ENCODE measurements at places on chromosomes 3 and 15.
A peak's percentile ranks its signal among the peaks of the same experiment; 100 is the strongest.

GRCh38 chr15:75229191-75230015, 27.7 kb downstream of the C15orf39 start:
- DNase-seq: no peak

DNA sequence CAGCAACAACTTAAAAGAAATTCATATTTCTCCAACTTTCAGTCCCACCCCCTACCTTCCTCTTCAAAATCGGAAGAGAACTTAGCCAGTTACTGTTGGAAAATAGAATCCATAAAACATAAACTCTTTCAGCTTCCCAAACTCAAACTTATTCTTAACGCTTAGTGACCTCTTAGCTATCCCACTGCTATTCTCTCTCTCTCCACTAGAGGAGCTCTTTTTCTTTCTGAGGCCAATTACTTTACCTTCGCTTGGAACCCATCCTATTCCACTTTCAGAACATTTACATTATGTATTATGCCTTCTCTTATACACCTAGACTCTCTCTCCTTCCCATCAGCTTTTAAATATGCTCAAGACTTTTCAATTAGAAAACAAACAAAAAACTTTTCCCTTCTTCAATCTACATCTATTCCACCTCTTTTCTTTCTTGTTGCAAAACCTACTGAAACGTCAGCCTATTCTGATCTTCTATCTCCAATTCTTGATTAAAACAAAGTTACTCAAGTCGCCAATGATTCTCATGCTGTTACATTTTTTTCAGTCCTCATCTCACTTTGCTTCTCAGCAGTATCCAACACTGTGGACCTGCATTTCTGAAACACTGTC, 13.4 kb upstream of the GHSR start:
- DNase-seq: peak; percentile 71

DNA sequence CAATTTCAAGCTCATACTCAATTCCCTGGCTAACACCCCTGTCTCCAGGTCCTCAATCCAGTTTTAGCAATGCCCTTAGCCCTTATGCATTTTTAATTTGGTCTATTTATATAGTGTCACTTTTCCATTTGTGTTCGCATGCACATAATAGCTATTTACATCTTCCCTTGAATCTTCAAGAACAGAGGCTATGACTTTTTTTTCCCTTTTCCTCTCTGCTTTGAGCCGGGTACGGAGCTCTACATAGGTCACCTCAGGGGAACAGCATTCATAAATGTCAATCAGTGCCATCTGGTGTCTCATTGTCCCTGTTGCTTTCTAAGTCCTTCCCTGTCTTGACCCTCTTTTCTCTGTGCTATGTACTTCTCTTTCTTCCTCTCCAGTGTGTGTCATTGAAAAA, 26.5 kb upstream of the ACTC1 start:
- no peak for DNase-seq

DNA sequence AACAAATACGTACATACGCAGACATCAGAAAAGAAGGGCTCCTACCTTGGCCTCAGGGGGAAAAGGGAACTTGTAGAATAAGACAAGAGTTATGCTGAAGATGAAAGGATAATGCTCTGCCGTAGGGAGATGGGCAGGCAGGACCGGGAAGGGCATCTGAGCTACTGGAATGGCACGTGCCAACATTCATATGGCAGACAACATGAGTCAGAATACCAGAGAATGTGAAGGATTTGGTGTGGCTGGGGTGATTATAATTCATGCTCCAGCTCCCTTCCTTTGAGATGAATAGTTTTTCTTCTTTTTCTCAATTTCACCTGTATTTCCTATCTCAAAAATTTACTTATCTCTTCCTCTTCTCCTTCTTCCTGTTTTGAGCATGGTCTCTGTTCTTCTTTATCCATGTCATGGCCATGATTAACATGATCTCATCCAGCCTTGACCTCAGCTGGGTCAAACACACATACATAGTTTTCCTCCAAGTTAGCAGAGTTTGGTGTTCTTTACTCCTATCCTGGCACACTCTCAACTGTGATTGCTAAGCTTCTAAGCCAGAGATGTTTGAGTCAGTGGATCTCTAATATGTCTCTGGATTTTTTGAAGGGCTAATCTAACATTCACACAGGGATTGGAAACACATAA, 507.0 kb downstream of the FOXP1 start:
- DNase-seq: no peak

DNA sequence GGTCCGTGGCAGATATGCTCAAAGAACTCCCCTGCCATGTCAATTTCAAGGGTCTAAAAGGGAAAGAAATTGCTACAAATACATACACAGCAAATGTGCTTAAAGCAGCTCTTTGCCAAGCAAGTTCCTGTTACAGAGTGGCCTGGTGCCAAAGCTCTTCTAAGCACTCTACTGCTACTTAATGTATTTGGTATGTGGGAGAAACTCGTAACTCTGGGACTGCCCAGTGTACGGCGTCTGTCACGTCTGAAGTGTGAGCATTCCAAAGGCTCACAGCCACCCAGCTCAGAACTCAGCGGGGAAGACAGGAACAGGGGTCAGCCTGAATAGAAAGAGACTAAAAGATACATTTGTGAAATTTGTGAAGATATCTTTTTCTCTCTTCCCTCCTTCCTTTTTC, 54.6 kb downstream of the RBMS3 start:
- DNase-seq: peak; percentile 45

DNA sequence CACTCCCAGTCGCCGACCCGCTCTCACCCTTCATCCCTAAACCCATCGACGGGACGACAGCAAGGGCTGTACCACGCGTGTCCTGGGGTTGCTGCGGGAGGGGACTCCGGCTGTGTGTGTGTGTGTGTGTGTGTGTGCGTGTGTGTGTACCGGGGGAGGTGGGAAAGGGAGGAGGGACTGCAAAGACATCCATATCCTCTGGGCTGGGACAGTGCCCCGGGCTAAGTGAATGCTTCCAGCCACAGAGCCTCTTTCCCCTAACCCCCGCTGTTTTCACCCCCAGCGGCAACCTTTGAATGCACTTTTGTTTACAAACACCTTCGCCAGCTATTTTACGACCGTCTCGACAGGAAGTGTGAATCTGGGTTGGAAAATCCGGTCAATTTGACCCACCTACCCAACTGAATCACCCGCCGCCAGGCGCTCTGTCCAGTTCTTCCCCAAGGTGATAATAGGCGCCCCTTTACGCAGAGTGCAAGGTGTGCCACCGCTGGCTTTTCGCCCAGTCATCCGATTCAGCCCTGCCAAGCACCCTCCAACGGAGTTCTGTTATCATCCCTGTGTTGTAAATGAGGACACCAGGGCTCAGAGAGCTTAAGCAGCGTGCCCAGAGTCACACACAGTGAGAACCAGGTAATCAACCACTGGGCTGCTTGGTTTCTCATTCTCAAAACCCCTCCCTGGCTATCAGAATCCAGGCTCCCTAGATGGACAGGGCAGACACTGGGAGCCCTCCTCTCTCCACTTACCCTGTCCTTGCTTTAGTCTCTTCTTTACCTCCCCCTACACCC, 739 bp upstream of the AMOTL2 start:
- peak; percentile 92 for DNase-seq

GRCh38 chr3:127775398-127776109, 46.8 kb downstream of the MGLL start:
- no peak for DNase-seq

- DNase-seq: no peak
Observed at GRCh38 chr15:83462953-83463433, 15.9 kb downstream of the SH3GL3 start.

DNA sequence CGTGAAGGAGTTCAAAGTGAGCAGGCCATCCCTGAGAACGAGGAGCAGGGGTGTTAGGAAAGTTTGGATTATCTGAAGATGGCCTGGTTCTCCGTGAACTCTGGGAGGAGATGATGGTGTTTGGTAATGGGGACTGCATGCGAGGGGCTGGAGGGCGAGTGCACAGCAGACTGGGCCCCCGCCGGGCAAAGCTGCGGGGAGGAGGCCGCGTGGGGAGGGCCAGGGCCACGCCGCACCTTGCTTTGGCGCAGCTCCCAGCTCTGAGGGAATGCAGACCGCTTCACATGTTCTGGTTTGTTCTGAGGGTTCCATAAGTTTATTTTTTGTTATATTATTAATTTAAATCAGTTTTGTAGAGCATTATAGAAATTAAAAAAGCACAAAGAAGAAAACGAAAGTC, 22.2 kb downstream of the SLC6A1 start:
- no peak for DNase-seq

GRCh38 chr3:105503191-105503593, 136.5 kb downstream of the ALCAM start:
- DNase-seq: no peak

- no peak for DNase-seq
Observed at GRCh38 chr3:146834917-146835316, 229.8 kb upstream of the PLSCR5 start.

- DNase-seq: peak; percentile 86
Observed at GRCh38 chr15:62482785-62483429, 317.8 kb upstream of the C2CD4B start.

DNA sequence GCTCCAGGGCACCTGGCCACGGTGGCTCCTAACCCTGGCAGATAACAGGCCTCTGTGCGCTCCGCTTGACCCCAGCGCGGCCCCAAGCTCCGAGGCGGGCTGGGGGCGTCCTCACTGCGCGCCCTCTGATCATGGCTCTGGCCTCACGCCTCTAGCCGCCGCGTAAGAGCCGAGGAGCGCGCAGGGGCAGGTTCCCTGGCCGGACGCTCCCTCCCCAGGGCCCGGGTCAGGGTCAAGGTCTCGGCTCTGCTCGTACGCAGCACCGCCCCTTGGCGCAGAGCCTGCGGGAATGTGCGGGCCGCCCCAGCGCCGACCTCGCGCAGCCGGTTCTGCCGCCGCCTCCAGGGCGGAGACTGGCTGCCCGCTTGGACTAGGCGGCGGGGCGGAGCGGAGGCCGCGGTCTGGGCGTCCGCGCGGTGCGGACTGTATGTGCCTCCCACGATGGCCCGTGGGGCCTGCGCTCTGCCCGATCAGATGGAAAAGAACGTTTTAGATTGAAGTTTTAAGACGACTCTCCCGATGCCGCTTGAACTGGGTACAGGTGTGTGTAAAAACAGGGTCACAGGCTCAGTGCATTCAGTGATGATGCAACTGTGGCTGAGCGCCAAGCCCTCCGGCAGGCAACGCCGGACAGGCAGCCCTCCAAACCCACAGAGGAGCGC, 40.8 kb downstream of the CHST14 start:
- peak; percentile 87 for DNase-seq

DNA sequence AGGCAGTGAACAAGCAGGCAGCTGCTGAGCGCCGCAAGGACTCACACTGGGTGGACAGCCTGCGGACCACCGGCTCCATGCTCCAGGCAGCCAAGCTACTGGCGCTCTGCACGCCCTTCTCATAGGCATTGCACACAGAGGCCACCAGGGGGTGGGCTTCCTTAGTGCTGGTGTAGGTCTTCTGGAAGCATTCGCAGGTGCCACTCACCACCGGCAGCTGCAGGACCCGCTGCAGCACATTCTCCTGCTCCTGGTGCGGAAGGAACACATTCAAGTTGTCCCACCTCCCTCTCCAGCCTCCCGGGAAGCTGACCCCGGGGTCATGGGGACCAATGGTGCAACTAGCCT, 6.0 kb downstream of the PLIN1 start:
- DNase-seq: peak; percentile 91

DNA sequence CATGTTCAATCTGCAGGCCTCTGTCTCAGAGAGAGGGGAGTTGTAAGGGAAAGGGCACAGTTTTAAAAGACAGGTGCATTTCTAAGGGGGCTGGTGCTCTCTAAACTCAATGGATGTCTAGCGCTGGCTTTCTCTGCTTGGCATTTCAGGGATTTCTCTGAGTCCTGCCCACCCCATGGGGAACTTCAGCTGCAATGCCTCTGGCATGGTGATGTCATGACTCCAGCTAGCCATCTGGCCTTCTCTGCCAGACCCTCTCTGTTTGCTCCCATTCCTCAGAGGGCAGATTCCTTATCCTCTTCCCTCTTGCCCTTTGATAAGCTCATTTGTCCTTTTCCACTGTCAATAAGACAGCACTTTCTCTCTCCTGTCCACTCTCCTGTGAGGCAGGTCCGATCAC, 40.8 kb downstream of the RPLP1 start:
- no peak for DNase-seq

- no peak for DNase-seq
Observed at GRCh38 chr3:186642014-186642413, 1.8 kb downstream of the FETUB start.

DNA sequence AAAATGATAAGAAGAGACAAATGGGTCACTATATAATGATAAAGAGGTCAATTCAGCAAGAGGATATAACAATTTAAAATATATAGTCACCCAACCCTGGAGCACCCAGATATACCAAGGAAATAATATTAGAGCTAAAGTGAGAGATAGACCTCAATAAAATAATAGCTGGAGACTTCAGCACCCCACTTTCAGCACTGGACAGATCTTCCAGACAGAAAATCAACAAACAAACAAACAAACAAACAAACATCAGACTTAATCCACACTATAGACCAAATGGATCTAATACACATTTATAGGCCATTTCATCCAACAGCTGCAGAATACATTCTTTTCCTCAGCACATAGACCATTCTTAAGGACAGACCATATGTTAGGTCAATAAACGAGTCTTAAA, 79.4 kb downstream of the SENP7 start:
- no peak for DNase-seq

DNA sequence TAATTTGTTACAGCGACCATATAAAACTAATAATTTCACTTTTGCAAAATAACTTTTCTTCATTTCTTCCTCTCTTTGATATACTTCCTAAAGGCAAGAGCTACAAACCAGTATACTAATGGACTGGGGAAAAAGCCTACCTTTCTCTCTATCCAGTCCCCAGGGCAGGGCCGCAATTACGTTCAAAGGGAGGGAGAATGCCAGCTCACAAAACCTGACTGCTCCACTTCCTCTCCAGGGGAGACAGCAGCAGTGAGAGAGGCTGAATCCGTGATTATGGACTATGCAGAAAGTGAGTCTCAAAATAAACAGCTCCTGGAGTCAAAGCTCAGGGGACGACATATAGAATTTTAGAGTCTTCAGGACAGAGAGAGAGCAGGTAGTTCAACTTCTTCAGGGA, 126.9 kb upstream of the HES1 start:
- peak; percentile 22 for DNase-seq

All from GM23338 (cell line).